ENCODE measurements at places on chromosomes 3 and 15. TPM values are rescaled to one million over a fixed set of nuclear protein-coding genes. Genes with fewer than 3 reads are reported as not detected.

DNA sequence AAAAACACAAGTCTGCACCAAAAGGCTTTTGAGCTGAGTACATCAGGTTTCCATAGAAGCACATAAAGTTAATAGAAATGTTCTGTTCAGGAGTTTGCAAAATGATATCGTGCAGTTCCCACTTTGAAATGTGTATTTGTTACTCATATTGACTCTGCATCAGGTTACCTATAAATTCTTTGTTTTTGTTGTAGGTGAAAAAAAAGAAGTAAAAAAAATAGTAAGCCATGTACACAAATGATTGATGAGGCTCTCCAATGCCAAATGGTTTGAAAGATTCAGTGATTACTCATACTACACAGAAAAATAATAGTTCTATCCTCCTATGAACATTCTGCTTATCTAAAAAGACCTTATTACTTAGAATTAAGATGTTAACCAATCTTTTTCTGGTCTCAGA, 287.3 kb upstream of the MME start:
- no peak for DNase-seq

DNA sequence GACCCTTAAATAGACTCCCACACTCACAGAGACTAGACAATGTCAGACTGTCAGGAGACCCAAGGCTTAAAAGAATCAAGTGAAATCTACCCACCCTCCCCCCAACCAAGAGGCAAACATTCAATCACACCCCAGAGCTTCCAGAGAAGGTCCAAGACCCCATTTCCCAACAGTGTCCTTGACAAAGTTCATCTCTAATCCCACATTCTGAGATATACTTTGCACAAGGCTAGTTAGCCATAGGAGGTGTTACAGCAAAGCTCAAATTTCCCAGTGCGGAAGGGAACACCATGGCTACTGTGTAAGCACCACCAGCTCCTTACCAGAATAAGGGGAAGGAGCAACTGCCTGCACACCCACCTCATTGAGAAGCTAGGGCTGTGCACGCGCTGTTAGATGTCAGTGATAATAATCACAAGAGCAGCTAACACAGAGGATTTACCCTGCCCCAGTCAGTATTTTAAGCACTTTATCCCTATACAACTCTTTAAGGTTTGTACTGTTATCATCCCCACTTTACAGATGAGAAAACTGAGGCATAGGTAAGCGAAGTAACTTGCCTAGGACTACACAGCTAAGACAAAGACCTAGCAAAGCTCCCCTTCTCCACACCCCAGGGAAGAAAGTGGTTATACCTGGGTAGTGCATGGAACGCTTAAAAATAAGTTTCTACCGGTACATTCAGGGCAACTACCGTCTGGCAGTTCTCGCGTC, 17.3 kb downstream of the SPATA12 start:
- DNase-seq = no peak

GRCh38 chr3:184352149-184352785, 9.1 kb downstream of the CLCN2 start:
- DNase-seq = peak; percentile 87

- no peak for DNase-seq
These were observed 389.5 kb downstream of the LRTM1 start for GRCh38 chr3:54538346-54538745.

- no peak for DNase-seq
These were observed 43.7 kb upstream of the NDUFB4 start for GRCh38 chr3:120552184-120553172.

DNA sequence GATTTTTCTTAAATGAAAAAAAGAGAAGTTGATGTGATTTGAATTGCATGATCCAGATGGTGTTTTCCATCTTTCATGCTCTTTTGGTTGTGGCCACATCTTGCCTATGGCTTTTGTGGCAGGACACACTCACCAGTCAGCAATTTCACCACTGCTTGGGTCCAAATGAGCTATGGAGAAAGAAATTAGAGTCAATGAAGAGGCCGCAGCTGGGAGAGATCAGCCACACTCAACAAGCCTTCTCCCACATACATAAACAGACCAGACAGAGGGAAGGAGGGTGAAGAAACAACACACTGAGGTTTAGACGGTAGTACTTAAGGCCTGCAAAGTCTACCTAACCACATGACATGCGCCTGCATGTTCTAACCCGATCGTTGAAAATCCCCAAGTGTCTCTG, 110.7 kb upstream of the CDIN1 start:
- DNase-seq = peak; percentile 6

DNA sequence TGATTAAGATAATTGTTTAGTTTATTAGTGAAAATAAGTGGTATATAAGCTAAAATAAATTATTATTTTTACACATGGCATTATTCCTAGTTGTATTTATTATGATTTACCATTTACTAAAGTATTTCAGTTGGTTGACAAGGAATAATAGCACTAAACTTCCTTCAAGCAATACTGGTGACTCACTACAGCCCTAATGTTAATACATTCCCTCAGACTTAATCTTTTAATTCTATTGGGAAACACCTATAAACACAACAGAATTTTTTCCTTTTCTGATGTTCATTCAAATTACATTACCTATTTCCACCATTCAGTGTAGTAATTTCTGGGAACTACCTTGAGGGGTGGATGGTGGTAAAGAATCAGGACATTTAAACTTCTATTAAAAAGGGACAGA, 264.0 kb downstream of the TIGIT start:
- no peak for DNase-seq

BFSP2 gene
- total RNA-seq = not detected
